ENCODE measurements at places on chromosomes 12 and 14.
A peak's percentile ranks its signal among the peaks of the same experiment; 100 is the strongest.

DNA sequence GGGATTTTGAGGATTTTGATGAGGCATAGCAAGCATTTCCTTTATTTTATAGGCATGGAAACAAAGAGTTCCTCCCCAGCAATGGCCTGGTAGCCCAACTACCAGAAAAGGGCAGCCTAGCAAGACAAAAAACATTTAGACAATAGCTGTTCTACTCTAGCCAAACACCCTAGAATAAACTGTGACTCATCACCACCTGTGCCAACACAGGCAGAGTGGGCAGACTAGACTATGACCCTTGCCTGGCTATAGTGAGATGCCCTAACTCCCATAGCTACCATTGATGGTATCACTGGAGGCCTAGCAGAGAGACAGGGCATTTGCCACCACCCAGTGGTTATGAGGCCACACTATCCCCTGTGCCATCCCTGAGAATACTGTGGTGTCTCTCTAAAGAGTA lies 15.5 kb upstream of the CCER1 start:
- no peak overlapping the region for H3K27ac ChIP-seq
- no peaks in the 10 kb centered on the region for H3K4me1 ChIP-seq
- H3K36me3 ChIP-seq: no peaks in the 10 kb centered on the region
- H3K4me3 ChIP-seq: no peak overlapping the region

- peaks cover 6% of the 10 kb centered on the region for H3K27me3 ChIP-seq
- H3K36me3 ChIP-seq: no peaks in the 10 kb centered on the region
- no peaks in the 10 kb centered on the region for H3K4me1 ChIP-seq
- DNase-seq: no peak
- H3K27ac ChIP-seq: no peak overlapping the region
Observed at GRCh38 chr14:95255487-95255886, 64.2 kb downstream of the CLMN start.

DNA sequence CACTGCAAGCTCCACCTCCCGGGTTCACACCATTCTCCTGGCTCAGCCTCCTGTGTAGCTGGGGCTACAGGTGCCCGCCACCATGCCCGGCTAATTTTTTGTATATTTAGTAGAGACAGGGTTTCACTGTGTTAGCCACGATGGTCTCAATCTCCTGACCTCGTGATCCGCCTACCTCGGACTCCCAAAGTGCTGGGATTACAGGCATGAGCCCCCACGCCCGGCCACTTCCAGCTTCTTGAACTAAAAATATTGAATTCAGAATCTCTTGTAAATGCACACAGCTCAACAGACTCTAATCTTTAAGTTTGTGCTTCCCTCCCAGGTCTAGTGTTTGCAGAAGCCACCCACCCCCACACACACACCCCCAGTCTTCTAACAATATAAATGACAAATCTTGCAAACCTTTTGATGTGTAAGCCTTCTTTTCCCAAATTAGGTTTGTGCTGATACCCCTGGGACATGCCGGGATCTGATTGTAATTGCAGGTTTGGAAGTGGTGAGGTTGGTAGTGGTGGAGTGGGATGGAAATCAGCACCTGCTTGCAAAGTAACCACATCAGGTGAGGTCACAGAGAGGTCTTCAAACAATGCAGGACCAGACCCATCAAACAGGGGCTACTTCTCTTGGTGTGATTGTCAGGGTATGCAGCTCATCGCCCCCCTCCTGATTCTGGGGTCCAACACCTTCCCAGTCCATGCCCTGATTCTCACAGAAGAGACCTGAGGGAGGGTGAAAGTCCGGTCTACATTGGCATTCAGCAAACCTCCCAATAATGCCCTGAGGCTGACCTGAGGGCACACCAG lies 51.4 kb upstream of the GPR132 start:
- peaks cover 5% of the 10 kb centered on the region for H3K27me3 ChIP-seq
- DNase-seq: no peak
- H3K4me3 ChIP-seq: no peak overlapping the region
- no peak overlapping the region for H3K27ac ChIP-seq

DNA sequence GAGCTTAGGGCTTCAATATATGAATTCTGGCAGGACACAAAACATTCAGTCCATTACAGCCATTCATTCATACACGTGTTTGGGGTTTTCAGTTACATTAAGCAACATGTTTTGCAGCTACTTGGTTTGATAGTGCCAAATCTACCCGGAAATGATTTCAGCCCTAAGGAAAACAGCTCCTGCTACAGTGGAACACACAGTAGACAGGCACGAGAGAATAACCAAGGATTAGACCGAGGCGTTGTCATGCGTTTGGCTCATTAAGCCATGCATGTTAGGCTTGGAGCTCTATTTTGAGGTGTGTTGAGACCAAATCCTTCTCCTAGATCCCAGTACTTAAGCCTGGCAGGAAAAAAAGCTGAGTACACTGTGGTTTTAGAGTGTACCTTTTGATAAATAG lies 177.4 kb downstream of the PRKCH start:
- no peak overlapping the region for H3K4me3 ChIP-seq
- H3K36me3 ChIP-seq: peaks cover 74% of the 10 kb centered on the region
- H3K27ac ChIP-seq: no peak overlapping the region
- no peak for DNase-seq
- peaks cover 75% of the 10 kb centered on the region for H3K4me1 ChIP-seq
- no peaks in the 10 kb centered on the region for H3K27me3 ChIP-seq

DNA sequence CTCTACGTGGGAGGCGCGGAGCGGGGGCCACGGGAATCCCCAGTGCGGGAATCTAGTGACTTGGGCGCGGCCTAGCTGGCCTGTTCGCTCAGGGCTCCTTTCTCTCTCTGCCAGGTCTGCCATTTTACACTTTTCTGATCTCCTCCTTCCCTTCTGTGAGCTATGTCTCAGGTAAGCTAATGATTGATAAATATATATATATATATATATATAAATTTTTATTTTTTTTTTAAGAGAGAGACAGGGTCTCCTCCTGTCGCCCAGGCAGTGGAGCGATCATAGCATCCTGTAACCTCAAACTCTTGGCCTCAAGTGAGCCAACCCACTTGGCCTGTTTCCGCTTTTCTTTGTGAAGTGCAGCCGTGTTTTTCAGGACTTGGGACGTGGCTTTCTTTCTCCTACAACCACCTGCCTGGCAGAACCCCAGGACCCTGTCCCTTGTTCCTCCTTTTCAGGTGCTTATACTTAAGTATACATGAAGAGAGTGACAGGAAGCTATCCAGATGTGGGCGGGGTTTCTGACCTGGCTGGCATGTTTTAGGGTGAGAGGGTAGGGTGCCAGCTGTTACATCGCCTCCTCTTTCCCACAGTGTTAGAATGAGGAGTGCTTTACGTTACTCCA lies 547 bp downstream of the ZNF140 start:
- DNase-seq: no peak
- H3K4me3 ChIP-seq: no peak overlapping the region
- H3K27ac ChIP-seq: peak overlapping the region; percentile 68
- peaks cover 56% of the 10 kb centered on the region for H3K36me3 ChIP-seq

DNA sequence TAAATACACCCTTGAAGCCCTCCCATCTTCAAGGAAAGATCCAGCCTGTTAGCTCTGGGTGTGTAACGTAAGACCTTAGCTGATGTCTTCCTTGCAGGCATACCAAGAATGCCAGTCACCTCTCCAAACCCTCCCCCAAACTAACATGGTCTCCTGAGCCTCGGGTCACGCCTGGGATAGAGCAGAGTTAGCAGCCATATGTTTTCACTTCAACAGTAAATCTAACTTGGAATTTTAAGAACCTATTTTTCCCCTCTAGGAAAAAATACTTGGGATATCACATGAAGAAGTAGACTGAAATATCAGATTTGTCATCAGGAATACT lies 27.9 kb downstream of the BCL2L14 start:
- no peak overlapping the region for H3K4me3 ChIP-seq
- H3K27ac ChIP-seq: no peak overlapping the region
- no peaks in the 10 kb centered on the region for H3K27me3 ChIP-seq
